ENCODE measurements at places on chromosomes 1 and 21.
A peak's percentile ranks its signal among the peaks of the same experiment; 100 is the strongest.

DNA sequence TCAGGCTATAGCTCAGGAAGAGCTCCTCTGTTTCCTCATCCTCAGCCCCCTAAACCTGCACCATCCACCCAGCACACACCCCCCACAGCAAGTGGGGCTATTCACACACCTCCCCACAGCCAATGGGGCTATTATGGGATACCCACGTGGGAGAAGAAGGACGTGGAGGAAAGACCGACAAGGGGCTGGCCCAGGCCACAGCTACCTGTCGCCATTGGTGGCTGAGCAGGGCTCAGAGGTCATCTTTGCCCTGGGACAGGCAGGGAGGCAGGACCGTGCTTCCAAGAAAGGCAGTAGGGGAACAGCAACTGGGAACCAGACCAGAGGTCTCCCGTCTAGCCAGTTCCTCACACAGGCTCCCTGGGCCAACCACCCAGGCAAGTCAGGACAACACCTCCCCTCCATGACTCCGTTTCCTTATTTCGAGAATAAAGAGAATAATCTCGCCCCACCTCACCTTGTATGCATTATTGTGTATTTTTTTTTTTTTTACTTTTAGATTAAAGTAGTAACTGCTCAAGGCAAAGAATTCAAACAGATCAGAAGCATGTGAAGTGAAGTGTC is 92.3 kb upstream of the TARDBP start:
- DNase-seq = no peak

DNA sequence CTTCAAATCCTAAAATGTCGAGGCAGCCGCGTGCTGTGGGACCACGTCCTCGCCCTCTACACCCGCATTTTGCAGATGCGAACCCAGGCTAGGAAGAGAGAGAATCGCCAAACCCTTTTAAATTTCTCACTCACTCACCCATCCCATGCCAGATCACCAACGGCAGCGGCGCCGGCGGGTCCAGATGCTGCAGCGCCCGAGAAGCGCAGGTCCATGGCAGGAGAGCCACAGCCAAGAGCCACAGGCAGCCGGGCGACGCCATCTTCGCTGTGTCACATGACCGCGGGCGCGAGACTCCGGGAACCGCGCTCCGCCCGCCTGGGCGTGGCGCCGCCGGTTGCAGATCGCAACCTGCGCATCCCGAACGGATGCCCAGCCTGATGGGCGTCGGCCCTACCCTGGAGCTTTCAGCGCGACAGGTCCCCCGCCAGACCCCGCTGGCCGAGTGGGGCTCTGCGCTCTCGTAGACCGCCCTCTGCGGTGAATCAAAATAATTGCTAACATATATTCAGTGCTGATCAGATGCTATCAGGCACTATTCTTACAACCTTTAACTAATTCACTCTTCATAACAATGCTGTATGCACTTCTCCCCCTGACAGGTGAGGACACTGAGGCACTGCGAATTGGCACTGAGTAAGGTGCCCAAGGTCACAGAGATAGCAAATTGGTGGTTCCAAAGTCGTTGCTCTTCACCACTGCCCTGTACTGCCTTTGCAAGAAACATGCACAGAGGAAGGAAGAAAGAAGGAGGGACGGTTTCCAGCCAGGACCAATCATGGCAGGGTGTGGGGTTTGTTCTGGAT is at the start of gene PPT1:
PPT1 (minus strand) TSS at position 276 of the 806 bp plus-strand sequence; CDS start at position 262, 14 bp downstream.
- peak; percentile 85 for DNase-seq

- no peak for DNase-seq
Measured at GRCh38 chr1:169868978-169869377, 24.7 kb downstream of the SCYL3 start.

- DNase-seq = no peak
Measured at GRCh38 chr1:54757833-54758232, 6.5 kb downstream of the PARS2 start.

DNA sequence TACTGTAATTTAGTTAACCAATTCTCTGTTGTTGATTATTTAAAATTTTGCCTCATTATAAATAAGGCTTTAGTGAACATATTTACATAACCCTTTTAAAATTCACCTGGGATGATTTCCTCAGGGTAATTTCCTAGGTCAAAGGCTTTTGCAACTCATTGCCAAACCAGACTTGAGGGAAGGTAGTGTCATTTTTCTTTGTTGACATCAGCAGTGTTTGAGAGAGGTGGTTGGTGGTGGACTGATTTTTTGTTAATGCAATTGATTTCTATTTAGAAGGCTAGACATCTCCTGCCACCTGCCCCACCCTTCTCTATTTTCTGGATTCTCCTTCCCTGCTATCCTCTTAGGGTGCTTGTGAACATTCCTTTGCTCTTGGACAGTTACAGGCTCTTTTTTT is 116.8 kb downstream of the HHAT start:
- DNase-seq = no peak

GRCh38 chr1:153597206-153597605 is 15.7 kb downstream of the S100A16 start:
- no peak for DNase-seq

- no peak for DNase-seq
Measured at GRCh38 chr1:83516369-83516768, 482.6 kb downstream of the TTLL7 start.

GRCh38 chr1:156896490-156897033 is 3.0 kb downstream of the PEAR1 start:
- DNase-seq = no peak

- no peak for DNase-seq
Measured at GRCh38 chr1:89611721-89612120, 21.2 kb upstream of the LRRC8C start.

DNA sequence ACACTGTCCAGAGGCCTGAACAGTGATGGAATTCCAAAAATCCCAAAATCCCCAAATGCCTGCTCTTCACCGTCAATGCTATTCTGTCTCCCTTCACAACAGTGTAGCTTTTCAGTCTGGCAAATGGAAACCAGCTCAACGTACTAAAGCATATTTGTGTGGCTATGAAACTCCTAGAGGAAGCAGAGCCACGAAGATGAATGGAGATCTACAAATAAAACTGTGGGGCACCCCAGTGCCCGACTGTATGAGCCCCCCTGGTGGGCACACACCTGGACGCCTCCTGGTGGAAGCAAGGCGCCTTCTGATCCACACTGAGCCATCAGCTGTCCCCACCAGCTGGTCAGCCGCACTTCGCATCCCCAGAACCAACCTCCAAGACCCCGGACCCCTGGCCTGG is 129.1 kb upstream of the SOD1 start:
- DNase-seq = no peak

DNA sequence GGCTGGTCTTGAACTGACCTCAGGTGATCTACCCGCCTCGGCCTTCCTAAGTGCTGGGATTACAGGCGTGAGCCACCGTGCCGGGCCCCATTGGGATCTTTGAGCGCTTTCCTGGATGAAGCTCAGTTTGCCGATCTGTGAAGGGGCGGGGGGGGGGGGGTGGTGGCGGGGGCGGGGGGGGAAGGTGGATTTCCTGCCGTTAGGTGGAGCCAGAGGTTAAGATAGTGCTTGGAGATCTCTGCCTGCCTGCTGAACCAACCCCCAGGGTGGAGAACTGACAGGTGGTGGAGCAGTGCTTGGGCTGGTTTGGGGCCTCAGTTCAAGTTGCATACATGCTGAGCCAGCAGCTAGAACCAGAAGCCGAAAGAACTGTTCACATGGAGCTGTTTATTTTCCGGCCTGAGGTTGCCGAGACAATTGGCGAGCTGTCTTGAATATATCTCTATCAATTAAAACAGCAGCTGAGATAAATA is 1.7 kb downstream of the TMCC2 start:
- peak; percentile 73 for DNase-seq

DNA sequence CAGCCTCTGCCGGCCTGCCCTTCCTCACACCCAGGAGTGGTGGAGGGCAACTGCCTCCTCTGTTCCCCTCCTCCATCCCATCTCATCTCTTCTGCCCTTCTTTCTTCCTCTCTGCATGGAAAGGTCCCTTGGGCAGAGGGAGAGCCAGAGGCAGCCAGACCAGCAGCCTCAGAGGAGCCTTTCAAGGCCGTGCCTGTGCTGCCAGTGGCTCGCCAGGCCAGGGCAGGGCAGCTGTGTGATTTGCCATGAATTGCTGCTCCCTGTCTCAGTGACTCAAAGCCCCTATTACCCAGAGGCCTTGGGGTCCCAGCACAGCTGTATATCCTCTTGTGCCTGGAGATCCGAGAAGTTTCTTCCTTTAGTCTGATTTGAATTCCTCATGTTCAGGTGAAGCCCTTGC is 21.9 kb downstream of the TMCC2 start:
- no peak for DNase-seq

DNA sequence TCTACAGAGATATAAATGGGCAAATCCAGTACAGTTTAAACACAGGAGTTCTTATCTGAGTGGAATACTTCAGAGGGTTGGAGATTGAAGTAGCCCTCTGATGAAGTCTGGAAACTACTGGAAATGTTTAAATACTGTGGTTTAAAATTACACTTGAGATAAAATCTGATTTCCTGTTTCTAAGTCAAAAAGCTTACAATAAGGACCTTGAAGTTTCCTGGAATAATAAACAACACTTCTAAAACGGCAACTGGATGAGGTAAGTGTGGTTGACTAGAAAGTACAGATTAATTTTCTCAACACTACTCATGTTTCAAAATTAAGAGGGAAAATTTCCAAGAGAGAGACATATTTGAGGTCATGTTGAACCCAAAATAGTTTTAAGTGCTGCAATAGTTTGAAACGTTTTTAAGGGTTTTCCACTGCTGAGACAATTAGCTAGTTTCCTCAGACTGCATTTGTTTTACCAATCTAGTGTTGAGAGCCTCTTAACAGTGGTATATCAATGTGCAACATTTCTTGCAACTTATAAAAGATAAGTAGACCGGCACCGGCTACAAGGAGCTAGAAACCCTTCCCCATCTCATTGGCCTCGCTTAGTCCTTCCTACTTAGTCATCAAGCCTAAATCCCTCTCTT is 27.4 kb downstream of the KCNA3 start:
- no peak for DNase-seq

DNA sequence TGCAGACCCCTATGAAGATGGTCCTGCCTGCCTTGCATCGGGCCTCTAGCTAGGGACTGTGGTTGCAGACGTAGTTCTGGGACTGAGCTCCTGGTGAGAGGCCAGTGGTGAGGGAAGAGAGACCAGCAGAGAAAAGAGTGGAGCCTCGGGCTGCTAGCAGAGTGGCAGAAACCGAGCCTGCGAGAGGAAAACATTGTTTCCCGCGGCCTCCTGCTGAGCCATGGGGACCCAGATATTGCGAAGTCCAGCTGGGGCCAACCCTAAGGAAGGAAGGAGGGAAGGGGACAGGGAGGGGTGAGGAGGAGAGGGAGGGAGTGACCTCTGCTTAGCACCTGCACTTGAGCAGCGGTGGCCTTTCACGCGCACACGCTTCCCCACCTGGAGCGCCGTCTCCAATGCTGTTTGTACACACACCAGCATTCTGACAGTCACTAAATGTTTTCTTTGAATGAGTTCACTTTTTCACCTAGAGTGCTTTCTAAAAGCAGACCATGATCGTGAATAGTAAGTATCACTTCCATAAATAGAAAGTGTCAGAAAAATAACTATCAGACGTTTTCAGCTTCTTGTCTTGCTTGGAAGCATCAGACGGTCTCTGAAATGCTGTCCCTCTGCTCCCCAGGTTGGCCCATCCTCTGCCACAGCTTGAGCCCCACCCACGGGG is 2.5 kb upstream of the FNDC10 start:
- no peak for DNase-seq

GRCh38 chr1:41495210-41495948 is 10.9 kb upstream of the EDN2 start:
- DNase-seq = peak; percentile 63

DNA sequence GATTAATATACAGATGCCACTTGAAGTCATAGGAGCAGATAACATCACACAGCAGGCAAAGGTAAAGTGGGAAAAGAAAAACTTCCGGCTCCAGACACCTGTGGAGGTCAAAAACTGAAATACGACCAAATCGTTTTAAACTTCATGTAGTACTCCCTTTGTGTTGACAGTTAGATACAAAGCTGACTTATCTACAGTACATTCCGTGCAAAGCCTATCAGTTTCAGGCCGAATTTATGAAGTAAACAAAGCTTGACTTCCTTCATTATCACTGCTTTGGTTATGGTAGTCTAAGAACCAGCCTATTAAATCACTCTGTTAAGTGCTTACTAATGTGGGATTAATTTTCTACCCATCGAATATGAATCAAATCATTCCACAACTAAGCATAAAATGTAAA is 156.3 kb downstream of the SMYD3 start:
- DNase-seq = no peak

GRCh38 chr1:41278076-41278475 is 36.0 kb upstream of the SCMH1 start:
- DNase-seq = no peak

DNA sequence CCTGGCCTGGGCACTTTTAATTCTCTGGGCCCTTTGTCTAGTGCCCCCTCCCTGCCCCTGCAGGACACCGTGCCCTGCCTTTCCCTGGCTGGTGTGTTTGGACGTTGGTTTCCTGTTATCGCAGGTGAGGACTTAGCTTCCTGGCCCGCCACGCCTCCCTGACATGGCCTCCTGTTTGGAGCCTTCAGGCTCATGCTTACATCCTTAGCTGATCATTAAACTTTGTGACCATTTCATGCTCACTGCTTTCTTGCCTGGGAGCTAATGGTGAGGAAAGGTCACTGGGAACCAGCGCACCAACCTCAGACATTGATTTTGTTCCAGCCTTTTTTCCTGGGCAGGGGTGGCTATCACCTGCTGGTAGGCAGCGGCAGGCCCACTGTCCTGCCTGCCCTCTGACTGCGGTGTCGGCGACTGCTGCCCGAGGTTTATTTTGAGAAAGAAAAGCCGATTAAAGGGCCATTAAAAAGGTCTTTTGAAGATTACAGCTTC is 3.7 kb downstream of the PFKL start:
- no peak for DNase-seq

DNA sequence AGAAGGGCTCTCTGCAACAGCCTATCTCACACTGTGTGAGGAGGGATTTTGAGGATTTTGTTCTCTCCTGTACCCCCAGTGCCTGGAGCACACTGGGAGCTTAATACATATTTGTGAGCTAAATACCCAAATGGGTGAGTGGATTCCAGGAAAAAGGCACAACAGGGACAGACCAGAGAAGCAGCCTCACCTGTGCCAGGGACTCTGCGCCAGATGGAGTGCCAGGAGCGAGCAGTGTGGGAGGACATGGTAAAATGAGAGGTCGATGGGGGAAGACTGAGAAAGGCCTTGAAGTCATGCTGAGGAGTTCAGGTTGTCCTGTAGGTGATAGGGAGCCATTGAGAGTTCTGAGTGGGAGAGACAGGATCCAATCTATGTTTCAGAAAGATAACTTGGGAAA is 11.0 kb upstream of the KCNA2 start:
- no peak for DNase-seq

- DNase-seq = no peak
Measured at GRCh38 chr1:6011161-6011945, 19.1 kb upstream of the NPHP4 start.

GRCh38 chr1:53693773-53694717 is 44.9 kb downstream of the GLIS1 start:
- DNase-seq = no peak

DNA sequence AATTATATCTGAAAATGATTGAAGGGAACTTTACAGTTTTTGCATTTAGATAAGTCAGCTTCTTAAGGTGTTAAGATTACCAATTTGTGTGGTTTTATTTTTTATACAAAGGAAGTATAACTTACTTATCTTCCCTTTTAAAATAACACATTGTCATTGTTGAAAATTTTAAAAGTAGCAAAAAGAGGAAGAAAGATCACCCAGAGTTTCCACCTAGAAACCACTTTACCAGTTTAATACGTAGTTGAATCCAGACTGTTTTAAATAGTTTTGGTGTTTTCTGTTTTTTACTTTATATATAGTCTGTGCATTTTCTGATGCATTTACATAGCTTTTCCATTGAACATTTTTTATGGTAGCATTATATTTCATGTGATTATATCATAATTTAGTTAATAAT is 6.1 kb downstream of the CCDC18 start:
- no peak for DNase-seq

GRCh38 chr1:23989263-23989662 is 9.1 kb upstream of the SRSF10 start:
- no peak for DNase-seq
